Left forelimb (tissue), 1 donor: ENCODE measurements at places on chromosomes 11 and 22.

- no peak for DNase-seq
Measured at GRCh38 chr11:64204464-64204989, 2.0 kb upstream of the FERMT3 start.

- DNase-seq, result no peak
Measured at GRCh38 chr11:110908401-110909105, 196.3 kb upstream of the ARHGAP20 start.

- no peak for DNase-seq
Measured at GRCh38 chr11:131207901-131208300, 162.5 kb upstream of the NTM start.

- DNase-seq, result no peak
Measured at GRCh38 chr11:46348566-46349401, 1.5 kb downstream of the DGKZ start.

DNA sequence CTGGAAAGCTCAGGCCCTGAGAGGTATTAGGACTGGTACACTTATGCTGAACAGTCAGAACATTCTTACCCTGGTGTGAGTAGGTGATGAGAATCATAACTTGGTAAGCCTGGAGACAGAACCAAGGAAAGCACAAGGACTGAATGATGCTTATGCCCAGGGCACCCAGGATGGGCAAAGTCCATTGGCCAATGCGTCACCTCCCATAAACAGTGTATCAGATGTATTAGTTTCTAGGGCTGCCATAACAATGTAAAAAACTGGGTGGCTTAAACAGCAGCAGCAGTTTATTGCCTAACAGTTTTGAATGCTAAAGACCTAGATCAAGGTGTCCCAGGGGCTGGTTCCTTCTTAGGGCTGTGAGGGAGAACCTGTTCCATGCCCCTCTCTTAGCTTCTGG lies 107.0 kb downstream of the FAR1 start:
- DNase-seq, result no peak

- DNase-seq, result no peak
Measured at GRCh38 chr11:17550450-17551346, 3.6 kb downstream of the OTOG start.

DNA sequence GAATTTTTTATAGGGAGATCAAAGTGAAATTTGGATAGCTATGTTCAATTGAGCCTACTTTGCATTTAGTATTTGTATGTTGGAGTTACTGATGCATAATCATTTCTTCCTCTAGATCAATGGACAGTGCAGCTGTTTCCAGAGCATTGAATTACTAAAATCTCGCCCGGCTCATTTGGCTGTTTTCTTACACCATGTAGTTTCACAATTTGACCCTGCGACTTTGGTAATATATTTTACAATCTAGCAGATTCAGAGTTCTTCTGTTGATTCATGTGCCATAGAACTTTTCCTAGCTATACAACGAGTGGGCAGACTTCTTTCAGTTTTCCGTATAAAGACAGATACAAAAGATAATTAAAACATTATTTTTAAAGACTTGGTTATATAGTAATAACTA lies 70.0 kb upstream of the GRIK4 start:
- no peak for DNase-seq

- no peak for DNase-seq
Measured at GRCh38 chr11:20068691-20069090, 91.6 kb downstream of the DBX1 start.

DNA sequence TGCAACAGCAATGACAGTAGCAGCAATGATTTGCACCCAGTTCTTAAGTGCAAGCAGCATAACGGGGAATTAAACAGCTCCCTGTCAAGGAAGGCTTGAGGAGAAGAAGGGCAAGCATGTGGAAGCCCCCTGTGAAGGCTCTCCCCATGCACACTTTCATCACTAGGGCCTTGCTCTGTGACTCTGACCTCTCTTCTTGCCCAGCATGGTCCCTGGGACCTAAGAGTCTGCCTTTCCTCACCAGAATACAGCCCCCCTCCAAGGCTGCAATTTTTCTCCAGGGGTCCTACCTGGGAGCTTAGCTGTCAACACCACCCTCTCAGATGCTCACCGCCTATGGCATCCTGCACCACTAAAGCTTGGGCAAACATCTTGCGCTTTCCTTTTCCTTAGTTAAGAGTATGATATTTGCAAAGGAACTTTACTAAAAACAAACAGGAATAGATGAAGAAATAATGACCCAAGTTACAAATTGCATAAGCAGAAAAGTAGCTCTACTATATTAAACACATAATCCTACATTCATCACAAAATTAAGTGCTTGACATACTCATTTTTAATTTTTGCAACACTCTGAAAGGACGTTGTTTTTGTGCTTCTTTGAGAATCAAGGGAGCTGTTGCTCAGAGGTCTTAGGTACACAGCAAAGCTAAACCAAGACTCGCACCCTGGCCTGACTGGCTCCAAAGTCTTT lies 187.6 kb downstream of the ADAMTS15 start:
- no peak for DNase-seq

DNA sequence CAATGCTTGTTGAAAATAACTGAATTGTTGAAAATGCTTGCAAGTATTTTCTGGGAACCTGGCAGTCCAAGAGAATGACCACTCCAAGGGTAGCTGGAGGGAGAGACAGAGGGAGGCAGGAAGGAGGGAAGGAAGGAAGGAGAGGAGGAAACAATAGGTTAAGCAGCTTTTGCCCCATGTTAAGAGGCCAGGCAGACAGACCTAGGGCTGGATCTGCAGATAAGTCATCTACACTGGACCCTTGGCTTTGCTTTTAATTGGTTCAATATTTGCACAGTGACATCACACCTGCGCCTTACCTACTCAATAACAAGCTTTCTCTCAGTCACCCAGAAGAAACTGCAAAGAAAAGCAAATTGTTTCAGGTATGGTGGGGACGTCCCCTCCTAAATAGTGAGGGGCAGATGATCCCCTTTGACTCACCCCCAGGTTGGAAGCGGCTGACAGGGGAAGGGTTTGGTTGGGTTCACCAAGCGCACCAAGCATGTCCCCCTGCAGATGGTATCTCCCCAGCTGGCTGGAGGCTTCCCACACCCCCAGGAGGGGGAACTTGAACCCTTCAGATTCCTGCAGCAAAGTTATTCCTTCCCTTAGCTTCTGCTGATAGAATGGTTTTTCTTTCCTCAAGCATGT lies 24.3 kb downstream of the MYH9 start:
- no peak for DNase-seq

DNA sequence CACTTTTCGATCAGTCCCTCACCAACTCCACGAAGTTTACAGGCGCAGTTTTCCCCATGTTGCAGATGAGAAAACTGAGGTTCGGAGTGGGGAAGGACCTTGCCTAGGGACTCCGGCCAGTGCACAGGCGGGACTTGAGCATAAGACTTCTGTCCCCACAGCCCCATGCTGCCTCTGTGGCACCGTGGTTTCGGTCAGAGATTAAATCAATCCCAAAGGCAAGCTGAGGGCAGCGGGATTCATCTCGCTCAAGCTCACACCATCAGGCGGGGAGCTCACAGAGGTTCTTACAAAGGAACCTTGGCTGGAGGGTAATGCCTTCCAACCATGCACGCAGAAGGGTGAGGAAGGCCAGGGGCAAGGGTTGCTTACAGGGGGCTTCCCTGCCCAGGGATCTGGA lies 115.5 kb downstream of the PHF21B start:
- no peak for DNase-seq

- DNase-seq, result no peak
Measured at GRCh38 chr11:117931971-117932370, 2.8 kb upstream of the TMPRSS13 start.

DNA sequence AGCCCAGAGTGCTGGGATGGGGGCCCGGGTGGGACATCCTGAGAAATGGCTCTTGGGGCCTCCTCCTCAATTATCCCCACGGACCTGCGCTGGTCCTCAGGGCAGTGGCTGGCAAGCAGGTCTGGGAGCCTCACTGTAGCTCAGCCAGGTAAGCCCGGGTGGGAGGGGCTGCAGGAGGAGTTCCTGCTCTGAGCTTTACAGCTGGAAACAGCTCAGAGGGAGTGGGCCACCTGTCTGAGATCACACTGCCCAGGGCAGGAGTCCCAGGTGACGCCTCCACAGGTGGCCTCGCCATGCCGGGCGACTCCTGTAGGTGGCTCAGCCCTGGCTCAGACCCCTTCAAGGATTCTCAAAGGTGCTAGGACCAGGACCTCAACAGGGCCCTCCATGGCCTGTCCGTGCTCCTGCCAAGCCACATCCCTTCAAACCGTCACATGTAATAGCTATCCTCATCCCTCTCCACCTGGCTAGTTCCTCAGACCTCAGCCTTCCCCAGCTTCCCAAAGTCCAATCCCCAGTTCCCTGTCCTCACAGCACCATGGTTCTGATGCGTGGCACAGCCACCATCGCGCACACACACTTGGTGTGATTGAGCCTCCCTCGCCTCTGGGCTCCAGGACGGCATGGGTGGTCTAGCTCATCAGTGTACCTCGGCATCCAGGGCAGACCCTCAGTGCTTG lies 3.6 kb upstream of the TSSK2 start:
- no peak for DNase-seq

DNA sequence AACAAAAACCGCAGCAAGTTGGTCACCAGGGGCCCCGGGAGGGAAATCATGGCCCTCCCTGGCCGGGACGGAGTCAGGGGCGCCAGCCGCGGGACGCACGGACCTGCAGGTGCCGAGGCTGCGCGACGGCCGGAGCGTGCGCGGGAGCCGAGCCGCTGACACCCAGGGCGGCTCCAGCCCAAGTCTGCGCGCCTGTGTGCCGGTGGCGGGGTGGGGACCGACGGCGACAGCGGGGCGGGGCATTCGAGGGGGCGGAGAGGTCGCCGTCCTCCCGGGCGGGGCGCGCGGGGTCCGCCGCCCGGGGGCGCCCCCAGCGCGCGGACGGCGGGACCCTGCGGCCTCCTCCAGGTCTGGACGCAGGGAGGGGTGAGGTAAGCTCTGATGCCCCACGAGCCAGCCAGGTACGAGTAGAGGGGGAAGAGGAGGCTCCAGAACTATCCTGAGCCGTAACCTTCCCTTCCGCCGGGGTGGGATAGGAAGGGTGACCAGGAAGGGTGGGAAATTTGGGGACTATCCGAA lies at the start of gene ESAM:
Gene ESAM, minus strand, starts transcription at position 186 of the 519 bp plus-strand sequence. Its CDS starts 136 bp downstream, at position 50.
- DNase-seq, result no peak
